ENCODE measurements at places on chromosomes 11 and 22.

DNA sequence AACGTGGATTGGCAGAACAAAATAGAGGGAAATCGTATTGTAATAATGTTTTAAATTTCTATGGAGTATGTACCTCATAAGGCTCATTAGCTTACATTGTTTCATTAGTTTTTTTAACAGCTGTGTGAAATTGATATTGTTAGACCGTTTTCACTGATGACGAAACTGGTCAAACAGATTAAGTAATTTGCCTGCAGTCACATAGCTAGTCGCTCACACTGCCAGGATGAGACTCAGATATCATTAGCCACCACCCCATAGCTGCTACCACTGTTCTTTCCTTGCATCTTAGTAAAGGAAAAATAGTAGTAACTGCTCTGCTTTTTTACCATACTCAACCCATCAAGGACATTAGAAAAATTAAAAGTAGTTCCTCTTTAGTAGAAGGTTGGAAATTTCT, 64.0 kb downstream of the DKK3 start:
- no peak for DNase-seq

DNA sequence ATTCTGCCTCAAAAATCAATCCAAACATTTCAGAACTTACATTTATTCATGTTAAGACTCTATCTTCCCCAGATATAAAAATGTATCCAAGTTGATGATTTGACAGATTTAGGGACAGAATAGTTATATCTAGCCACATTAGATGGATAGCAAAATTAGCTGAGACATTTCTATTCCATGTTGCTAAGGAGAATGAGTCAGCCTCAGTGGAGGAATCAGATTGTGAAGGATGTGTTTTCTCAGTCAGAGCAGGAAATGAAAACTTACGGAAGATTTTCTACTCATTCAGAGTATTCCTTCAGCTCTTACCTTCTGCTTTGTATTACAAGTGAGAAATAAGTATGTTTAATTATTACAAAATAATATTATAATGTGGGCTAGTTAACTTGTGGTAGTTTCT, 556.3 kb upstream of the ANO3 start:
- DNase-seq: no peak

GRCh38 chr22:38443628-38444521, 11.1 kb downstream of the KCNJ4 start:
- DNase-seq: no peak

- DNase-seq: no peak
Measured at GRCh38 chr11:20033806-20034205, 126.5 kb downstream of the DBX1 start.

GRCh38 chr11:12200991-12201985, 90.9 kb downstream of the MICAL2 start:
- DNase-seq: no peak

DNA sequence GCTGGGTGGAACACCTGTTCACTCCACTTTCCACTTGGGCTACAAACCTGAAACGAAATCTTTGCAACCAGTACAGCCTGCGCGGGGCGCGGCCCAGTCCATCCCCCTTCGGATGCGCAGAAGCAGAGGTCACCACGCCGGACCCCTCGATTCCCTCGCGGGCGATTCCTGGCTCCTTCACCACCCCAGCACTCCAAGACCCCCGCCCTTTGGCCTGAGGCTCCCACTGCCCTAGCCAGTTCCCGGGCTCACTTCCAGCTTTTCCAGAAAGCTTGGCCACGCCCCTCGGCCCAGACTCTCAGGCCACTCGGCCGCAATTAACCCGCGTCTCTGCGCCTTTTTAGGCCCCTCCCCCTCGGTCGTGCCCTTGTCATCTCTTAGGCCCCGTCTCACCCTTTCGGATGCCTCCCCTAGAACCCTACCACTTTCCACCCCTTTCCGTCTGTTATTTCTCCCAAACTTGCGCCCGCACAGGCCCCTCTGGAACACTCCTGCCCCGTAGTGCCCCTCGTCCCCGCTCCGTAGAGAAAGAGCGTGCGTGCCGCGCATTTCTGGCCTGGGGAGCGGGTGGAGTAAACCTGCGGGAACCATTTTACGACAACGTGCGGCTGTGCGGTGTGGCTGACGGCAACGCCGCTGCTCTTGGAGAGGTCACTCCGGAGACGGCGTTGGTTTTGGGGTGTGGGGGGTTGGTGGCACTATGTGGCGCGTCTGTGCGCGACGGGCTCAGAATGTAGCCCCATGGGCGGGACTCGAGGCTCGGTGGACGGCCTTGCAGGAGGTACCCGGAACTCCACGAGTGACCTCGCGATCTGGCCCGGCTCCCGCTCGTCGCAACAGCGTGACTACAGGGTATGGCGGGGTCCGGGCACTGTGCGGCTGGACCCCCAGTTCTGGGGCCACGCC, at the start of gene DLAT:
Gene DLAT, plus strand, starts transcription at position 636 of the 906 bp plus-strand sequence. Its CDS starts 65 bp downstream, at position 701.
- peak; percentile 57 for DNase-seq

DNA sequence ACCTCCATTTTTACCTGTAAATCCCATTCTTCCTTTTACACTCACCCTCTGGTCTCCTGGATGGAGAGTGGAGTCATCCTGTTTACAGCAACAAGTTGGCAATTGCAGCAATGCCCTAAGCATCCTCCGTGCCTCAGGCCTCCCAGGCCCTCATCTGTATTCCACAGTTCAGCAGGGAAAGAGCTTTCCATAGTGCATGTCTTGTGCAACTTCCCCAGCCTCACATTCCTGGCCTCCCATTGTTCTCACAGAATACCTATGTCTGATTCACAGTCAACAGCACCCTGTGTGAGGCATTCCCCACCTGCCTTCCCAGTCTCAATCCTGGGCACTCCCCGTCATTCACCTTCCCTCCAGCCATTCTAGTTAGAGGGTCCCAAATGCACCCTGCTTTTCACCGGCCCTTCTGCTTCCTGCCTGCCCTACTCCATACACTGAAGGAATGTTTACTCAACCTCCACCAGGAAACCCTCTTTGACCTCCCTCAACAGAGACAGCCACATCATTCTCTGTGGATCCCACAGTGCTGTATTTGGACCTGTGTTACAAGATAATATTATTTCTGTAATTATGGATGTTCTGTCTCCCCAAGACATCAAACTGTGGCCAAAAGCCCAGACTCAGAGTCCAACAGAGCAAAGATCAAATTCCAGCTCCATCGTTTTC, 405.7 kb downstream of the BUD13 start:
- DNase-seq: no peak

GRCh38 chr22:33639588-33640254, 280.6 kb downstream of the LARGE1 start:
- DNase-seq: no peak

DNA sequence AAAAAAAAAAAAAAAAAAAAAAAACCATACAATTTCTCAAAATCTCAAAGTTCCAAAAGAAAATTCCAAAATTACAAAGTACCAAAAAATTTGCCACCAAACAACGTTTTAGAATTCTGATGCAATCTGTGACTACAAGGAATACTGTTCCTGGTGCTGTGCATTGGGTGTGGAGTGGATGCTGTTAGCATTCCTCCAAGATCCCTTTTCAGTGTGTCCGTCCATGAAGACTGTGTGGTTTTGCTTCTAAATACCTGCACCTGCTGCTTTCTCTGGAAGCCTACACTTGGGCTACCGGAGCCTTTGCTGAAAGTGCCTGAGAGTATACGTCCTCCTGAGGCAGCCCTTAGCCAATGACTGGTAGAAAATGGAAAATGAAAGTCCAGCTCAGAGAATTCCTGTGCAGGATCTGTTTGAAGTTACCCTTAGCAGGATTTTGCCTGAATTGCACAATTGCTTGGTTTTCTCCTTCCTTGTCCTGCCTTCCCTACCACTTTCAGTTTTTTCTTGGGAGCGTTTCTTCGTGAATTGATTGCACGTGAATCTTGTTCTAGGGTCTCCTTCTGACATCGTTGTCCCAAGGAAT, 140.8 kb downstream of the TRPC6 start:
- no peak for DNase-seq

- no peak for DNase-seq
Measured at GRCh38 chr22:45008186-45008681, 1.6 kb downstream of the PHF21B start.

DNA sequence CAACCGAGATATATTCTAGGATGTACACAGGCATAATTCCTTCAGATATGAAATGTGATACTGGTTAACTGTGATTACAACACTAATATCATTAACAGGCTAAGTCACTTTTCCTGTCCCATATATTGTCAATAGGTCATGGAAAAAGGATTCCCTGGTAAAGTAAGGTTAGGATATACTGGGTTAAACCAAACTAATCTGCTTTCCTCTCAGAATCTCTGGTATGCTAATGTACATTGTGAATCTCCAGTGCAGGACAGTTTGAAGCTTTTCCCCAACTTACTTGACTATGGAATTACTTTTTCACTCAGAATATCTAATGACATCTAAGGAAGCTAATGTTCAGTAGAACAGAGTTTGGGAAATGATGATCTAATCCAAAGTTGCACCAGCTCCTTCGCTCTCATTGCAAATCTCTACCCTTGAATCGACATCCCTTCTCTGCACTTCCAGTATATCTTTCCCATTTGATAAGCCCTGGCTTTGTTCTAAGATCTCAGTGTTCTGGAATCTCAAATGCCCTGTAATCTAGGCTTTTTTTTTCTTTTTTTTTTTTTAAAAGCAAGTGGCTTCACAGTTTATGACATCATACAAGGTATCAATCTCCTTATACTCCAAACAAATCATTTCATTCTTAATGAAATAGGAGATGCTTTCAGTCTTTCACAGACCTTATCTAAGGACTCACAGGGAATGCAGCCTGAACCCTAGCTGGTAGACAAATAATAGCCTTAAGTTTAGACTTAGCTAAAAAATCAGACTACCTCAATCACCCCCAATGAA, 43.8 kb downstream of the COPB1 start:
- no peak for DNase-seq

GRCh38 chr22:25942856-25943411, 200.9 kb downstream of the MYO18B start:
- no peak for DNase-seq

- DNase-seq: no peak
Measured at GRCh38 chr11:82775218-82775617, 41.6 kb upstream of the FAM181B start.

GRCh38 chr11:8373519-8374432, 110.1 kb upstream of the LMO1 start:
- DNase-seq: no peak

- DNase-seq: peak; percentile 31
Measured at GRCh38 chr22:26322179-26322905, 106.7 kb upstream of the ASPHD2 start.

DNA sequence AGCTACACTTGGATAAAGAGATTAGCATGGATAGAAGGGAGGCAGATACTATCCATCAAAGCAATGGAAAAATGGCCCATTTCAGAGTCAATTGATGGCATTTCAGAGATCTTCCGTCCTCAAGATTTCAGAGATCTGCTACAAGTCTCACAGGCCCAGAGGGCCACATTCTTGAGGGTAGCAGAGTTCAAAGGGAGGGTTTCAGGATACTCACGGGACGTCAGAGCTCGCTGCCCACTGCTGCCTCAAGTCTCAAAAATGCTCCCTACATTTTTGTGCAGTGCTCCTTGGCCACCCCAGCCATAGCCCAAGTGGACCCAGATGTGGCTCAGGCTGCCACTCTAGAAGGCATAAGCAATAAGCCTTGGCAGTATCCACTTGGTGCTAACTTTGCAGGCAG, 24.9 kb downstream of the RTL6 start:
- no peak for DNase-seq

Data from COLO829 (cell line).